ENCODE measurements at places on chromosomes 5 and 9.

DNA sequence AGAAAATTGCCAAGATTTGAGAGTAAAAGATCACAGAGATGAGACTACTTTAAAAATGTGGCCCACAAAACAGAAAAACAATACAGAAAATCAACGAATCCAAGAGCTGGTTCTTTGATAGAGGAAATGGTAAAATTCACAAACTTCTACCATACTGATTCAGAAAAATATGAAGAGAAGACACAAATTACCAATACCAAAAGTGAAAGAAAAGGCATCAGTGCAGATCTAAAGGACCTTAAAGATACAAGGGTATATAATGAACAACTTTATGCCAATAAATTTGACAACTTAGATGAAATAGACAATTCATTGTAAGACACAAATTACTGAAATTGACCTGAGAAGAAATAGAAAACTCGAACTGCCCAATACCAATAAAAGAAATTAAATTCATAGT lies 24.4 kb upstream of the SLC1A1 start:
- DNase-seq = no peak
- H3K4me1 ChIP-seq = no peaks in the 10 kb centered on the region
- no peaks in the 10 kb centered on the region for H3K27me3 ChIP-seq
- no peak overlapping the region for H3K27ac ChIP-seq

DNA sequence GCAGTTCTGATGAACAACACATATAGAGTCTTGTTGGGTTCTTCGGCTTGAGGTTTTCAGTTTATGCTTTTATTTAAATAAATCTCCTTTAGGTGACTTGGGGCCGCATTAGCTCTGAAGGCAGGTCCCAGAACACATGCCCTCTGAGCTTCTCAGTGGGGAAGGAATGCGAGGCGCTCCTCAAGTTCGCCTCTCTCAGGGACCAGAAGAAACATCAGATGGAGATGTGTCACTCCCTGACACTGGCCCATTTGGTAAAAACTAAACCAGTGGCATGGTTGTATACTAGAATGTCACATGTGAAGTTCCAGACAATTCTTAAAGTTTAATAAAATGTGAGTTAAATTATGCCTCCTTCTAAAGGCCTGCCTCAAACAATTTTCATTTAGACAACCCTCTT lies 1.9 kb downstream of the MACROH2A1 start:
- peaks cover 70% of the 10 kb centered on the region for H3K4me1 ChIP-seq
- no peaks in the 10 kb centered on the region for H3K27me3 ChIP-seq
- no peak overlapping the region for H3K27ac ChIP-seq
- H3K36me3 ChIP-seq = no peaks in the 10 kb centered on the region
- no peak overlapping the region for H3K4me3 ChIP-seq

DNA sequence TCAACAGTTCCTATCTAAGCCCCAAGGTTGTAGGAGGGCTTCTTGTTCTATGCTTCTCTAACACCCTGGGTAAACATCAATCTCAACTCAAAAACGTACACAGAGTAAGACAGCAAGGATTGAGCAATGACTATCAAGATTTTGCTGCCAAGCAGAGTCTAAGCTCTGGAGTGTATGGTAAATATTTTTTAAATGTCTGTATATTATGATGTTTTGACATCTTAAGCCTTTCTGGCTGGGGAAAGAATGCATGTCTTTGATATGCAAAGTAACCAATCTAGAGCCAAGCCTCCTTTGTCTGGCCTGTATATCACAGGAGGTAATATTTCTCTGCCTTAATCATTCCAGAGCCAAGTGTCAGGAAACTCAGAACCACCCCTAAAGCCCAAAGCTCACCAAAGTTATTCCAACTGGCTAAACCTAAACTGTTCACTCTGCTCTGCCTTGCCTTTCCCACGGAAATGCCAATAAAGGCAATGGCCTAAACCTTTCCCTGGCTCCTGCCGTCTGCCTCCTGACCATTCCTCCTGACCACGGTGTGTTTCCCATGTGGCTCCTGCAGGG lies 45.2 kb downstream of the YIPF5 start:
- H3K36me3 ChIP-seq = no peaks in the 10 kb centered on the region
- no peaks in the 10 kb centered on the region for H3K4me1 ChIP-seq
- no peaks in the 10 kb centered on the region for H3K27me3 ChIP-seq
- no peak overlapping the region for H3K27ac ChIP-seq
- no peak for DNase-seq
- no peak overlapping the region for H3K4me3 ChIP-seq

GRCh38 chr9:93177676-93178075 lies 6.3 kb upstream of the WNK2 start:
- no peak for DNase-seq
- no peak overlapping the region for H3K4me3 ChIP-seq
- no peak overlapping the region for H3K27ac ChIP-seq
- no peaks in the 10 kb centered on the region for H3K4me1 ChIP-seq

GRCh38 chr5:39584927-39585326 lies 160.1 kb upstream of the DAB2 start:
- H3K4me3 ChIP-seq = no peak overlapping the region
- DNase-seq = no peak
- H3K27me3 ChIP-seq = no peaks in the 10 kb centered on the region
- H3K36me3 ChIP-seq = no peaks in the 10 kb centered on the region
- no peak overlapping the region for H3K27ac ChIP-seq
- H3K4me1 ChIP-seq = peaks cover 8% of the 10 kb centered on the region
